ENCODE measurements at places on chromosomes 16 and 17. TPM values are rescaled to one million over a fixed set of nuclear protein-coding genes. Genes with fewer than 3 reads are reported as not detected.

- H3K36me3 ChIP-seq = no peaks in the 10 kb centered on the region
- no peak overlapping the region for H3K27ac ChIP-seq
- no peaks in the 10 kb centered on the region for H3K27me3 ChIP-seq
- no peak overlapping the region for H3K4me3 ChIP-seq
- DNase-seq = no peak
These were observed 360.6 kb upstream of the SOX9 start for GRCh38 chr17:71760062-71760720.

GRB7 gene
- total RNA-seq = 40.9 TPM

- H3K4me1 ChIP-seq = no peaks in the 10 kb centered on the region
- no peaks in the 10 kb centered on the region for H3K36me3 ChIP-seq
- DNase-seq = no peak
- no peaks in the 10 kb centered on the region for H3K27me3 ChIP-seq
These were observed 103.0 kb upstream of the SHISA6 start for GRCh38 chr17:11138023-11138422.

GRCh38 chr16:8893976-8894690 lies 12.0 kb downstream of the LITAFD start:
- no peak overlapping the region for H3K27ac ChIP-seq
- peaks cover 38% of the 10 kb centered on the region for H3K36me3 ChIP-seq
- H3K4me1 ChIP-seq = no peaks in the 10 kb centered on the region
- H3K4me3 ChIP-seq = no peak overlapping the region

- H3K27me3 ChIP-seq = peaks cover 30% of the 10 kb centered on the region
- H3K4me3 ChIP-seq = no peak overlapping the region
These were observed 3.1 kb upstream of the C16orf74 start for GRCh38 chr16:85753976-85754375.

DNA sequence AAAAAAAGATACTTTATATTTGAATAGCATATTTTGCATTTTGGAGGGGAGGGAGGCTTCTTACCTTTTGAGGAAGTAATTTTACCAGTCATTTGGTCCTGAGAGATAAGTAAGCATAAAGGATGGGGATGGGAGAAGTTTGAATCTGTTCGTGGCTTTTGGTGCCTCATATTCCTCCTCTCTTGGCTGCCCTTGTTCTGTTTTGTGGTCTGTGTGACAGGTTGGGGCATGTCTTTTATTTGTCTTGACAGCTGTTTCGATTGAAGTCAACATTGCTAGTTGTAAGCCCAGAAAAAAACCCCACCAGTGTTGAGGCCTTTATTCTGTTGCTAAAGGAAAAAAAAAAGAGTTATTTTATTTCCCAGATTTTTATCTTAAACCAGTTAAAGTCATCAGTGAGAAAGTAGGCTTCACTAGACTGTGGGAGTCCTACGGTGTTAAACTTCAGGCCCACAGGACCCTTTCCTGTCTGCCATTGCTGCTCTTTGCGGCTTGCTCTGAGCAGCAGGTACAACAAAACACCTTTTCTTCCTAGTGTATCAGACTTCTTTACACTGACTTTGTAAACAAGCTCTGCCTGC lies 11.4 kb downstream of the SLC7A6 start:
- H3K27ac ChIP-seq = no peak overlapping the region
- H3K27me3 ChIP-seq = no peaks in the 10 kb centered on the region
- no peak overlapping the region for H3K4me3 ChIP-seq
- H3K36me3 ChIP-seq = no peaks in the 10 kb centered on the region
- DNase-seq = no peak
- H3K4me1 ChIP-seq = peaks cover 6% of the 10 kb centered on the region

DNA sequence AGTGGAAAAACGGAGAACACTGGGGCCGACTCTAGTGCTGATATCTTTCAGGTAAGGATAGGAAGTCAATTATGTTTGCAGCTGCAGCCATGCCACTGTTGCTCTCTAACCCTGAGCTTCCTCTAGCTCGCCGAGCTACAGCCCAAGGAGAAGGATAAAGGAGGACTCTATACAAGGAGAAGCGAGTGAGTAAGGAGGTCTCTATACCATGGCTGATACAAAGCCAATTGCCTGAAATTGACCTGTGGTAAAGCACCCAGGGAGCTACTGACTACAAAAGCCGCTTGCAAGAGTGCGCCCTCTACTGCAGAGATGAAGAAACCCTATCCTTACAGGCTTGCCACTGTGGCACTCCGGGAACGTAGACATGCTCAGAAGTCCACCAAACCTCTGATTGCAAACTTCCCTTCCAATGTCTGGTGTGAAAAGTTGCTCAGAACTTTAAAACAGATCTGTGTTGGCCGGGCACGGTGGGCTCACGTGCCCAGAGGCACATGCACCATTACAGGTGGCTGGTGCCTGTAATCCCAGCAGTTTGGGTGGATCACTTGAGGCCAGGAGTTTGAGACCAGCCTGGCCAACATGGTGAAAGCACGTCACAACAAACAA lies 10.8 kb upstream of the SLC46A1 start:
- DNase-seq = peak; percentile 59
- H3K4me1 ChIP-seq = no peaks in the 10 kb centered on the region
- H3K4me3 ChIP-seq = no peak overlapping the region
- H3K27me3 ChIP-seq = no peaks in the 10 kb centered on the region
- H3K27ac ChIP-seq = no peak overlapping the region

- H3K4me1 ChIP-seq = no peaks in the 10 kb centered on the region
- DNase-seq = no peak
These were observed 4.7 kb downstream of the MMP15 start for GRCh38 chr16:58030136-58030840.

GRCh38 chr17:37764383-37764782 lies 19.5 kb upstream of the HNF1B start:
- H3K36me3 ChIP-seq = no peaks in the 10 kb centered on the region
- no peaks in the 10 kb centered on the region for H3K27me3 ChIP-seq
- no peak overlapping the region for H3K4me3 ChIP-seq
- no peaks in the 10 kb centered on the region for H3K4me1 ChIP-seq
- no peak for DNase-seq
- H3K27ac ChIP-seq = no peak overlapping the region

ZG16 gene
- total RNA-seq = 758 TPM

KRT24 gene
- total RNA-seq = 1.1 TPM

GLTPD2 gene
- 0.40 TPM for total RNA-seq

DNA sequence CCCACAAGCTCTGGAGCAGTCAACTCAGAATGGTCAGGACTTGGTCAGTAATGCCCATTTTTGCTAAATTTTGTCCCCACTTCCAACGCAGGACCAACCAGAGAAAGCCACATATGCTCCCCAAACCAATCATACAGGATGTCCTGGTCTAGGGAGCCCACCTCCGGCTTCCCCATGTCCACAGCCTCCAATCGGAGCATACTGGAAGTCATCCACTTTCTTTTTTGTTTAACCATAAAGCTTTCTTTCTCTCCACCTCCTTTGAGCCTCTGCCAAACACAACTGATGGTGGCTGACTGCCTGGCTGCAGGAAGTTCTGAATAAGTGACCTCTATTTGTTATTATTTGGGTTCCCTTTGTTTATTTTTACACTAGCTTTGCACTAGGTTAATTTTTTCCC lies 549.1 kb downstream of the WWOX start:
- DNase-seq = no peak
- H3K27ac ChIP-seq = no peak overlapping the region
- no peaks in the 10 kb centered on the region for H3K27me3 ChIP-seq
- no peaks in the 10 kb centered on the region for H3K36me3 ChIP-seq
- no peaks in the 10 kb centered on the region for H3K4me1 ChIP-seq

COA3 gene
- total RNA-seq = 167 TPM

DNA sequence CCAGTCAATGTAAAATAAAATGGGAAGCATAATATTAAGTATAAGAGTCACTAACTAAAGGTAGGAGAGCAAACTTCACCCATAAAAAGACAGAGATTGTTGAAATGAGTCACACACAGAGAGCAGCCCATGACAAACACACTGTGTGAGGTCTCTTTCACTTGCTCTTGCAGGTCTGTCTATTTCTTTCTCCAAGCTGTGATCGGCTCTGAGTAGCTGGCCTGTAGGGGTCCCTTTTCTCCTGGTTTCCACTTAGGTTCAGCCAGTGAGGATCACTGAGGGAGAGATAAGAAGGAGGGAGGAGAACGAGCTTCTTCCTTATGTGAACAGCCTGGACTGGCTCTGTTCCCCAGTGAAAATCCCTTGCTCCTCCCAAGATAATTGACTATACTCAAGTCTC lies 133.7 kb upstream of the HS3ST3A1 start:
- H3K27me3 ChIP-seq = no peaks in the 10 kb centered on the region
- DNase-seq = no peak
- H3K4me1 ChIP-seq = no peaks in the 10 kb centered on the region
- no peak overlapping the region for H3K27ac ChIP-seq
- no peaks in the 10 kb centered on the region for H3K36me3 ChIP-seq
- H3K4me3 ChIP-seq = no peak overlapping the region
